ENCODE measurements at places on chromosomes 12 and 14.

GRCh38 chr12:11556682-11557081, 92.8 kb upstream of the ETV6 start:
- no peak for DNase-seq

GRCh38 chr12:109222496-109222895, 86.6 kb downstream of the FOXN4 start:
- no peak for DNase-seq

- DNase-seq, result no peak
These were observed 11.0 kb downstream of the GPR135 start for GRCh38 chr14:59454139-59454538.

DNA sequence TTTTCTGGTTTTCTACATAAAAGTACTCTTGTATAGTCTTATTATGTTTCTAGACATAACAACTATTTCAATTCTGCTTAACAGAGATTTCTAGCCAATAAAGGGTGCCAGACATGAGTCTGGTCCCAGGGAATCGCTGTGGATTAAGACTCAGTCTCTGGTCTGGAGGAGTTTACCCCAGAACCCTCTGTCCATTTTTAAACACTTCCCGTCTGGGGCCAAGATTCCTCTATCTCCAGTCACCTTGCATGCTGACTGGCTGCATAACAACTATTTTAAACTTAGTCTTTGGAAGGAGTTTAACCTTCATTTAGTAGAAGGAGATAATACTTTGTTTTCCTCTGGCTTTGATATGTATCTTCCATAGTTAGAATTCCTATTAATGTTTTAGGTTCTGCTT, 163.1 kb upstream of the IFNG-AS1 start:
- no peak for DNase-seq

- DNase-seq, result no peak
These were observed 903 bp upstream of the NT5DC3 start for GRCh38 chr12:103841690-103842584.

DNA sequence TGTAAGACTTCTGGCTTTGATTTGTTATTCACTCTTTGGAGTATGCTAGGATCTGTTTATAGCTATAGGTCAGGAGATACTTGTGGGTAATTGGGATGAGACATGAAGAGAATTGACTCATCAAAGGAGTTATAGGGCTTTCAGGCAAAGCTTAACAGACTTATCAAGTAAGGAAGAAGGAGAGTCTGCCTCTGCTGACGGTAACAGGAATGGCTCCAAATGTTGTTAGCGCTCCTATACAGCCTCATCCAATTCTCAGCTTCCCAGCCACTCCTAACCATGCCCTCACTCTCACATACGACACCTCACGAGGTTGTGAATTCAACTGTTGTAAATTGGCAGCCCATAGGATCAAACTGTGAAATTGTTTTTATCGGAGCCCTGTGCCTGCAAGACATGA, 140.5 kb downstream of the KCNA5 start:
- no peak for DNase-seq

DNA sequence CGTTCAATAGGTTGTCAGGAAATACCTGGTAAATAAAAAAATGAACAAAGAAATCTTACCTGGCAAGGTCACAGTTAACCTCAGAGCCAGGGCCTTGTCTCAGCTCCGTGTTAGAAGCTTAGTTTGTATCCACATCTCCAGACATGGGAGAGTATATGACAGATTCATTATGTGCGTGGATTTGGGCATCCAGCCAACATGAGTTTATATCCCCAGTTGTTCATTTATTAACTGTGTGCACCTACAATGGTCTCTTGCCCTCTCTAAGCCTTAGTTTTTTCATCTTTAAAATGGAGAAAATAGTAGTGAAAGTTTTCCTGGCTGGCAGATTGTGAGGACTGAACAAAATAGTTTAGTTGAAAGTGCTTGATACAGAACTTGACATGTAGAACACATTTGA, 437.8 kb downstream of the NPAS3 start:
- DNase-seq, result no peak

GRCh38 chr14:68544081-68544892, 248.6 kb downstream of the ZFP36L1 start:
- DNase-seq, result no peak

DNA sequence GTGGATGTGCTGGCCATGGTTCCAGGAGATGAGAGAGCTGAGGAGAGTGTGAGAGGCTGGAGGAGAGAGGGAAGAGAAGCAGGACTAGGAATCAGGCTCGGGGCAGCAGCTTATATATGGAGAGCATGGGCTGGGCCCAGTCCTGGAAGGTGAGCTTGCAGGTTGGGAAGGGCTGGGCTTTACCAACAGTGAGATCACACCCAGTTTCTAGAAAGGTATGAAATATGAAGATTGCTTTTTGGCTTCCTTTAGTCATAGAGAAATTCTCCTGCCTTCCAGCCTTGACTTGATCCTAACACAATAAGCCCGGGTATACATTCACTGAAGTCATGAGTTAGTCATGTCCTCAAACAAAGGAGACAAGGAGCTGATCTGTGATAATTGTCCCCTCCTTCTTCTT, at the start of gene KRT6A:
KRT6A (minus strand) TSS at position 86 of the 400 bp plus-strand sequence; CDS start at position 17, 69 bp downstream.
- no peak for DNase-seq

- no peak for DNase-seq
These were observed 65.6 kb downstream of the TESC start for GRCh38 chr12:117033382-117034221.

- DNase-seq, result no peak
These were observed 7.4 kb downstream of the RBP5 start for GRCh38 chr12:7121324-7121723.

GRCh38 chr12:79151956-79152355, 287.4 kb downstream of the SYT1 start:
- no peak for DNase-seq

DNA sequence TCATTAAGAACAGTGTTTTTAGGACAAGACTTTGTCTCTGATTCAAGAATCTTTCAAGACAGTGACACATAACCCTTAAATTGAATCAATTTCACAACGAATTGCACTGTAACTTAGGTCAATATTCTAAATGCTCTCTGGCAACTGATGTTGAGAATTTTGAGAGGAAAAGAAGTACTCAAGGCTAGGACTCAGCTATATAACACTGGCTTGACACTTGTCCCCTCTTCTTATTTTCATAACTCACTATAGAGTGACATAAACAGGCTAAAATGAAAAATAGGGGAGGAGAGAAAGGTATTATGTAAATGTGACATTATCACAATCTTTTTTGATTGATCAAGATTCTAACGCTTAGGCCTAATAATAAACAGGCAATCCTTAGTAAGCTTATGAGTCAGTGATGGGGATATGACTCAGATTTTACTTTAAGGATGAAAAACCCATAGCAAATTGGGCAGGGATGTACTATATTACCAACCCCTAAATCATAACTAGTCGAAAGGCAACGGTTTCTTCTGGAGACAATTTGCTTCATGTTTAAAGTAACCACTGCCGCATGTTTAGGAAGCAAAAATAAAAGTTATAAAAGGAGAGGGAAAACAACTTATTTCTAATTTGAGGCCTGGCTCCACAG, 10.9 kb downstream of the BTG1 start:
- no peak for DNase-seq

DNA sequence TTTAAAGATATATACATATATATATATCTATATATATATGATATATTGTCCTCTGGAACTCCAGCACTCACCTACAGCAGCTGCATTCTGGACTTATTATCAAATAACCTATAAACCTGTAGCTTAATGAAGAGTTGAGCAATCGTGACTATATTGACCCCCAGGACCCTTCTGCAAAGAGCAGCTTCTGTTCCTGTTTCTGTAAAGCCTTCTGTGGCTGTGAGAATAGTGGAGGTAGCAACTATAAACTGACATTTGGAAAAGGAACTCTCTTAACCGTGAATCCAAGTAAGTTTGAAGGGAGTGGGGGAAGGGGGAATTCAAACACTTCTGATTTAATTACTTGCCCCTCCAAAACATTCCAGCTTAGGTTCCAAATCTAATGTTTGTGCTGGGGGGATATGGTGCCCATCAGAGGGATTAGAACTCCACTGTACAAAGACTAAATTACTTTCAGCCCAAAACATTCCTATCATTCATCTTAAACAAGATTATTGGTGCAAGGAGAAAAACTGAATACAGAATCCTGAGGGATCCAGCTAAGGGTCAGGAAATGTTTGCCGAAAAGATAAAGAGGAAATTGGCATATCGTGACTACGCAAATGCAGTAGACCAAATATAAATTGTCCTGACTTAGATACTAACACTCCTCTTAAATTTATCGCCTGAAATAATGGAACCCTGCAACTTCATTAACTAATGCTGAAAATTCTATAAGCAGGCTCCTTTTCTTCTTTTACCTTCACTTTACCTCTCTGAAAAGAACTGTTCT, 106.1 kb downstream of the DAD1 start:
- DNase-seq, result no peak

DNA sequence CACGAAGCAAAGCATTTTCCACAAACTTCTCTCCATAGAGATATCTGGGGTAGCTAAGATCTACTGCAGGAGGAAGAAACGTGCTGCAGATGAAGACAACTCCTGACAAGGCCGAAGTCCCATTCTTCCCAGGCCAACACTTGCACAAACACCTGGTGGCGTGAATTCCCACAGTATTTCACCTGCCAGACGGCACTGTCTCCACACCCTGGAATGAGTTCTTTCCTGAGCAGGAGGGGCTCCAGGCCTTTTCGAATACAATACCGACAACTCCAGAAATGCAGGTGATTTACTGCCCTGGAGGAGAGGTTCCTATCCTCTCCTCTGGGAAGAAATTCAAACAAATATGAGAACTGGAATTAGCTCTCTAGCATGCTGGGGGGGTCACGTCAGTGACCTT, 179.9 kb downstream of the MON2 start:
- DNase-seq, result no peak

DNA sequence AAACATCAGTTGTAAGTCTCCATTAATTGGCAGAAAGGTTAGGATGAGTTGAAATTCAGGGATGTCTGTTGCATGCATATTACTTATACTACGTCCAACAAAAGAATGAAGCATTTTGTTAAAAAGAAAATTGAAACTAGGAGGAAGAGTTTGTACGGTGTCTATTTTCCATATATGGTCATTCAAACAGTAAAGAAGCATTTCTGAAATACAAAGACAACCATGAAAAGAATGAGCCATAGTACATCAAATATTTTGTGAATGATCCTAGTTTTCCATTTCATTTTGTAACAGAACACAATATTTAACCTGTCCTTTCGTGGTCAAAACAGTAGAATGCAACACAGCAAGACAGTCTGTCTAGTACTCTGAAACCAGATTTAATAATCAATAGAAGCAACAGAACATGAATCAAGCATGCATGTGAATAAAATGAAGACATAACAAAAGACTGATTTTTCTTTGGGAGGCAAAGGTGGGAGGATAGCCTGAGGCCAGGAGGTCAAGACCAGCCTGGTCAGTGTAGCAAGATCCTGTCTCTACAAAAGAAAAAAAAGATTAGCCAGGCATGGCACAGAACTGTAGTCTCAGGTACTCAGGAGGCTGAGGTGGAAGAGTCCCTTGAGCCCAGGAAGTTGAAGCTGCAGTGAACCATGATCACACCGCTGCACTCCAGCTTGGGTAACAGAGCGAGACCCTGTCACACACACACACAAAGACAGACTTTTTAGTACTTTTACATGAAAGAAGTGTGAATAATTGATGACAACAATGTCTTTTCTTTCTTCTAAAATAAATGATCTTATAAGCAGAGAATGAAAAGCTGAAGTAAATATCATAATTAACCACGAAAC, 156.0 kb downstream of the LRIG3 start:
- DNase-seq, result no peak

- DNase-seq, result no peak
These were observed 131.0 kb upstream of the NCOR2 start for GRCh38 chr12:124698211-124698997.

DNA sequence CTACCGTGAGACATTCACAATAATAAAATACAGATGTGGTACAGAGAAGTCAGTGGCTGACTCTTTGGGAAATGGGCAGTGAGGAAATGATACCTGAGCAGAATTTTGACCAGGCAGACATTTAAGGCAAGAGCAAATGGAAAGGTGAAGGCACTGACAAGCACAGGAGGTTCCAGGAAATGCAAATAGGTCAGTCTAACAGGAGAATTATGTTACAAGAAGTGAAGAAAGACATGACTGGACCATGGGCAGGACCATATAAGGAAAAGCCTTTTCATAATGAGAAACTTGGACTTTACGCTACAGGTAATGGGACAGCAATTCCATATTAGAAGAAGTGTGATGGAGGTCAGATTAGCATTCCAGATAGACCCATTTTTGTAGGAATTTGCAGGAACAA, 338.9 kb downstream of the PDZRN4 start:
- no peak for DNase-seq

DNA sequence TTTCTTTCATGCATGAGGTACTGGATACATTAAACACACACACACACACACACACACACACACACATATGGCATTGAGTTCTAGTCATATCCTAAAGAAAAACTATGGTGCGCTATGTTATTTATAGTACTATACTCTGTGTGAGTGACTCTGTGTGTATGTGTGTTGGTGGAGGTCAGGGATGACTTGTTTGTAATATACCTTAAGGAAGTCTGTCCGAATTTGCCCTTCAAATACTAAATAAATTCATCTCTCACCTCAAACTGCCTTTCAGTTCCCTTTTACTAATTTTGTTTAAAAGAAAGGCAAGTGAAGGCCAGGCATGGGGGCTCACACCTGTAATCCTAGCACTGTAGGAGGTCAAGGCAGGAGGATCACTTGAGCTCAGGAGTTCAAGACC, 2.1 kb upstream of the AKAP5 start:
- no peak for DNase-seq

GRCh38 chr12:124525927-124526692, 41.3 kb downstream of the NCOR2 start:
- no peak for DNase-seq

- no peak for DNase-seq
These were observed 10.0 kb downstream of the PGF start for GRCh38 chr14:74945261-74945851.

- DNase-seq, result no peak
These were observed 34.2 kb downstream of the BICD1 start for GRCh38 chr12:32140877-32141276.

GRCh38 chr14:31484754-31485153, 3.1 kb downstream of the GPR33 start:
- DNase-seq, result no peak

DNA sequence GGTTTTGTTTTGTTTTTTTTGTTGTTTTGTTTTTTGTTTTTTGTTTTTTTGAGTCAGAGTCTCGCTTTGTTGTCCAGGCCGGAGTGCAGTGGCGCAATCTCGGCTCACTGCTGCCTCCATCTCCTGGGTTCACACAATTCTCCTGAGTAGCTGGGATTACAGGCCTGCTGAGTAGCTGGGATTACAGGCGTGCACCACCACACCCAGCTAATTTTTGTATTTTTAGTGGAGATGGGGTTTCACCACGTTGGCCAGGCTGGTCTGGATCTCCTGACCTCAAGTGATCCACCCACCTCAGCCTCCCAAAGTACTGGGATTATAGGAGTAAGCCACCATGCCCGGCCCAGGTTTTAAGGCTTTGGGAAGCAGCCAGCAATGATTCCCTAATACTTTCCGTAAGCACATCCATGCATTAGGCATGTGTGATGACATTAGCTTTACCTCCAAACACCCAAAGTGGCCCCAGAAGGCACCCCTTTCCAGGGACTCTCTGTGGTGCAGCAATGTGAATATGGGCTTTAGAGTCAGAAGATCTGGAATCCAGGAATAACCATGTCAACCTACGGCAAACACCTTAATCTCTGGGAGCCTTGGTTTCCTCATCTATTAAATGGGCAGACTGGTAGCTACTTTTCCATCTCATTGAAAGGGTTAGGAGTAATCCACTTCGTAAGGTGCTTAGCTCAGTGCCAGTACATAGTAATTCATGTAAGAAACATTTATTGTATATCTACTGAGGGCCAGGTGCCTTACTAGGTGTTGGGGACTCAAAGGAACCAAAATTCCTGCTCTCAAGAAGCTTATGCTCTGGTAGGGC, 152.9 kb downstream of the ZFP36L1 start:
- DNase-seq, result no peak
